ENCODE measurements at places on chromosomes 5 and 9.

GRCh38 chr9:110659891-110660541, 8.6 kb upstream of the MUSK start:
- no peak for DNase-seq

DNA sequence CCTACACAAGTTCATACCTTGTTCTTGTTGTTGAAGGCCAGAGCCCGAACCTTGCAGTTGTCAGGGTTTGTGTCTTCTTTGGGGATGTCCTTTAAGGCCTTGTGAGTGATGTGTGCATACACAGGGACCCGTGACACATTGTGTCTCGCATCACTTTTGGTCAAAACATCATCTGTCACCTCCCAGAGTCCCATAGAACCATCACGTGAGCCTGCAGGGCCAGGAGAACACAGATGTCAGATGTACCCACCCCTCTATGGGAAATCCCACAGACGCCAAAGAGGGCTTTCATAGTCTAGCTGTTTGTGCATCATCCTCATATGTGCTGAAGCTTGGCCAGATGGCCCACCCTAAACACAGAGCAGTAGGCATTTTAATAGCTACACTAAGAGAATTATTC, 28.2 kb downstream of the DCAF12 start:
- no peak for DNase-seq

DNA sequence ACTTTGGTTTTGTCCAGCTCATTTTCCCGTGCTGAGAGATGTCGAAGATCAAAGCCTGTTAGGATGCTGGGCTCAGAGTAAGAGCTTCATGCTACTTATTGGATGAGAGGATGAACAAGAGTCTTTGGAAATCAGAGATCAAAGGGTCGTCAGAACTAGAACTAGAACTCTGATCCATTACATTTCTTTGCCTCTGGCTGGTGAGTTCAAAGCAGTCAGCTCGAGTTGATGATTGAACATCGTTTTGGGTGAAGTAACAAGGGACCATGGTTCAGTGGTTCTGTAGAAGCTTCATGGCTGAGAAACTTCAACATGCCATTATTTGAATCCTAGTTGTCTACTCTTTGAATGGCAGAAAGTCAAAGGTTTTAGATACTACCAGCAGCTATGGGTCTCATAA, 320.3 kb downstream of the ARHGEF28 start:
- DNase-seq = no peak

GRCh38 chr5:34842554-34842953, 3.6 kb downstream of the TTC23L start:
- DNase-seq = no peak

DNA sequence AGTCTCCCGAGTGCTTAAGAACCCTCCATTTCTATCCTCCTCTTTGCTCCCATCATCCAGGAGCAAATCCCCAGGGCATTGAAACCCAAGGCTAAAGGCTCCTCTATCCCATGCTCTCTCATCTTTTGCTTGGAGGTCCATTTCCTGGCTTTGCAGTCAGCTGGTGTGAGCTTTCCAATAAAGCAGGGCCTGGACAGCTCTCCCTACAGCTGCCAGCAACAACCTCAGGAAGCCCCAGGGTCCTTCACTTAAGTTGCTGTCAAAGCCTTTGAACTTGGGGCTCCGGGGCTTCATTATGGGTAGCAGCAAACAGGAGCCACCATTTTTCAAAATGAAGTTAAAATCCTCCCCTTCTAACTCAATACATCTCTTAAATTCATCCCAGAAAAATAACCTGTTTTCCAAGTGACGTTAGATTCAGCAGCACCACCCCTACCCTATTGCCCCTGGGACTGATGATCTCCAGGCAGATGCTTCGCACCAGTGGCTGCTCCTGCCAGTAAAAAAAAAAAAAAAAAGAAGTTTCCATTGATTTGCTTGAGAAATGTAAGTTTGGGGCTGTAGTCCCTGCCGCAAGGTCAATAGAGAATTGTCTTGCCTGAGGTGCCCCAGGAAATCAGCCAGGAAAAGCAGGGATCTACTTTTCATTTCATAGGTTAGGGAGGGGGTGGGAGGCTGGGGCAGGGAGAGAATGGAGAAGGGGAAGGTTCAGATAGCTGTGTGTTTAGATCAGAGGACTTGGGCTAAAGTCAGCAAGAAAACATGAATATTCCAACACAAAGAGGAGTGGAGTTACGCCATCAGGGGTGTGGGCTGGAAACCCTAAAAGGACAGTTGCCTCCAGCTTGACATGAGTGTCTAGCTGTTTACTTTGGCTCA, 83.8 kb upstream of the IL6ST start:
- DNase-seq = no peak

GRCh38 chr5:34676416-34676815, 20.3 kb downstream of the RAI14 start:
- no peak for DNase-seq

GRCh38 chr5:167528651-167529050, 762.8 kb upstream of the WWC1 start:
- no peak for DNase-seq

GRCh38 chr5:116271446-116272025, 186.7 kb downstream of the COMMD10 start:
- DNase-seq = no peak

GRCh38 chr9:8564960-8565359, 765.4 kb upstream of the DMAC1 start:
- DNase-seq = no peak

DNA sequence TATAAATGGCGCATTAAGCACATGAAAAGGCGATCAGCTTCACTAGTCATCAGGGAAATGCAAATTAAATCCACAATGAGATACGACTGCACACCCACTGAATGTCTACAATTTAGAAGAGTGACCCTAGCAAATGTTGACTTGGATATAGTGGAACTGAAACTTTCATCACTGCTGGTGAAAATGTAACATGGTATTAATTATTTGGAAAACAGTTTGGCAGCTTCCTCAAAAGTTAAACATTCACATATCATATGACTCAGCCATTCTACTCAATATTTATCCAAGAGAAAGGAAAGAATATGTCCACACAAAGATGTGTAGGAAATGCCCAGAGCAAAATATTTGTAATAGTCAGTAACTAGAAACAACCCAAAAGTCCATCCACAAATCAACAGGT, 146.5 kb downstream of the LPAR1 start:
- DNase-seq = no peak

DNA sequence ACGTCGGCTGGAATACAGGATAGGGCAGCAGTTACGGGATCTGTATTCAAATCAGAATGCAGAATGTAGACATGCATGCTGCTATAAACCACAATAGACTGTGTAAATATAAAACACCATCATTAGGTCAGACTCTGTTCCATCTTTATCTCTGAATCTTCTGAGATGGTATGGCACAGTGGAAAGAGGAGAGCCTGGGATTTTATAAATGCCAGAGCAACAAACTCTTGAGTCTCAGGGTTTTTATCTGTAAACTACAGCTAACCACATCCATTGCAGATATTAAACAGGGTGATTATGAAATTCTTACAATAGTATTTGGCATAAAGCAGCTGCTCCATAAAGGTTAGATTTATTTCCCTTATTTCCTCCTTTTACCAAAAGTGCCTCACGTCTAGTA, 108.7 kb downstream of the ZDHHC21 start:
- no peak for DNase-seq

- DNase-seq = no peak
Observed at GRCh38 chr5:19930451-19930850, 57.5 kb downstream of the CDH18 start.

DNA sequence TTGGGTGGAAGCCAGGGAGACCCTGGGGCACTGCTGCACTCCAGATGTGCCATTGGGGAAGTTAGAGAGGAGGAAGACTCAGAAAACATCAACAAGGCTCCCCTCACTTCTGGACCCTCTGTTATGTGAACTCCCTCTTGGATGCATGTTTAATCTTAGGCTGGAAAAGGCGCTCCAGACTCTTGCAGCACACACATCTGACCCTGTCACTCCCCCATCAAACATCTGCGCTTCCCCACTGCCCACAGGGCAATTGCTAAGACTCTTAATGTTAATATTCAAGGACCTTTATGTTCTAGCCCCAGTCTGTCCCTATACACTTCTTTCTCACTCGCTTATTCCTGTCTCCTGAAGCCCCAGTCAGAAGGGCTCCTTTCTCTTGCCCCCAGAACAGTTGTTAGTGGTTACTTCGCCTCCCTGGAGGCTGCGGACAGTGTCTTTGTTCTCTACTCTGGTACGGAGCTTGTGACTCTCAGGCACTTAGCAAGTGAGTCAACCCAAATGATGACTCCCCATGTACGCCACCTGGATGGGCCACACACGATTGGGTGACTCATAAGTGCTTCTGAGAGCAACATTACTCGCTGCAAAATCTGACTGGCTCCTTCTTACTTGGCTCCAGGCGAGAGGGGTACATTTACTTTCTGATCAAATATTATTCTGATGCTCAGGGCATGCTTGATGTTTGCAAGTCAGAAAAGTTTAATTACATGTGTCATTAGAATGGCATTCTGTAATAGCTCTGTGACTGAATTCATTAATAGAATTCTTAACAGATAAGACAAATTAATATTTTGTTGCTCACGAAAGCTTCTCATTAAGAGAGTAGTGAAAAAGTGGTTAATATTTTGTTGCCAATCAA, 193.6 kb downstream of the HSPA4 start:
- DNase-seq = no peak

DNA sequence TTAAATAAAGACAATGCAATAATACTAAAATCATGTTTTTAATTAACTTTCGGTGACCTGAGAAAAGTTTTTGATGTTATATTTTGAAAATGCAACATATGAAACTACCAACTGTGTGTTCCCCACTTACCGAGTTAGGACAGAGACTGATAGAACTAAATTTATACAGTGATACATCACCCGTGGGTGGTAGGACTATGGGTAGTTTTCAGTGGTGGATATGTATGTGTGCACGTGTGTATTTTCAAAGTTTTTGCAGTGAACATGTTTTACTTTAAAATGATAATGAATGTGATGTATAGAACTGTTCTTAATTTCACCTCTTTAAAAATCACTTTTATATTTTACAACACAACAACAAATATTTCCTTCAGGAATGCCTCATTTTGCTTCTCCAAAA, 25.0 kb upstream of the ACO1 start:
- no peak for DNase-seq

DNA sequence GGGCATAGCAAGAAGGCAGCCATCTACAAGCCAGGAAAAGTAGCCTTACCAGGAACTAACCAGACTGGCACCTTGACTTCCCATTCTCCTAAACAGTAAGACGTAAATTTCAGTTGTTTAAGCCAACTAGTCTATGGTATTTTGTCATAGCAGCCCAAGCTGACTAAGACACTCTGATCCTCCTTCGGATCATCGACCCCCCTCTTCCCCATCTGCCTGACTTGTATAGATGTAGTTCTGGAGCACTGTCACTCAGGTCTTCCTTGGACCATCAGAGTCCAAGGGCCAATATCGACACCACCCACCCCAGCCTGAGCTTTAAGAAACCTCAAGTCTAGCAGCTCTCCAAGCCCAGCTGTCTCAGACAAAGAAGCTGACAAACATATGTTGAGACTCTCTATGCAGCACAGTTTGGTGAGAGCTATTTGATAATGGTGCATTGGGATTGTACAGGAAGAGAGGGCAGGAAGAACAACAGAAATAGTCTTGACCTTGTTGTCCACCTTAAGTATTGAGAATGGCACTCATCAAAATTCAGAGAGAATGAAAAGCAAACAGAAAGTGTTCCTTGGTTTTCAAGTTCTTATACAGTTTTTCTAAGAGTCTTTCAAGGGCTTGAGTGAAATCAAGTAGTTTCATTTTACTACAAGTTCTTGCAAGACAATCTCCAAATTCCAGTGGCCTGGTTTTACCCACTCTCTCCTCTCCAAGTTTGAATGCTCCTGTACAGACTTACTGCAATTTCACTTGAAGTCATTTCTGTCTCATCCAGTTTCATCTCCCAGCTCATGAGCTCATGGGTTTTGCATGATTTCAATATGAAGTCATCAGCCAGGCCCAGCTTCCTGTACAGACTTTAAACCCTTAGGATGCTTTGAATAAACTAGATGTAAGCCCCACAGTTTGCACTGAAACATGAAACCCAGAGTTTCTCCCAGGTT, 122.3 kb upstream of the RAI14 start:
- DNase-seq = no peak

DNA sequence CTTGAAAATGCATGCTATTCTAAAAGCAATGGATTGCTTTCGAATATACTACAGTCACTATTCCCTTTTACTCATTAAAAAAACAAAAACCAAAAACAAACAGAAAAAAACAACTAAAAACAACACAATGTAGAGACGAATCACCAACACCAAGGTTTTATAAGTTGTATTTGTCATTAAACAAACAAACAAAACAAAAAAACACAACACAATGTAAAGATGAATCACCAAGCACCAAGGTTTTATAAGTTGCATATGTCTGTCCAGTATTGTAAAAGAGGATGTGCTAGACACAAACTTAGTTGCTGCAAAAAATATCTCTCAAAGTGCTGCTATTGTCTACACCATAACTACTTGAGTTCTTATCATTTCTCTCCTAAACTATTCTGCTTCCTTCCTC, 1269.2 kb downstream of the EFNA5 start:
- DNase-seq = no peak

GRCh38 chr9:98583417-98583816, 125.3 kb downstream of the GABBR2 start:
- DNase-seq = no peak

GRCh38 chr5:122385286-122385685, 73.2 kb downstream of the SNCAIP start:
- DNase-seq = no peak

DNA sequence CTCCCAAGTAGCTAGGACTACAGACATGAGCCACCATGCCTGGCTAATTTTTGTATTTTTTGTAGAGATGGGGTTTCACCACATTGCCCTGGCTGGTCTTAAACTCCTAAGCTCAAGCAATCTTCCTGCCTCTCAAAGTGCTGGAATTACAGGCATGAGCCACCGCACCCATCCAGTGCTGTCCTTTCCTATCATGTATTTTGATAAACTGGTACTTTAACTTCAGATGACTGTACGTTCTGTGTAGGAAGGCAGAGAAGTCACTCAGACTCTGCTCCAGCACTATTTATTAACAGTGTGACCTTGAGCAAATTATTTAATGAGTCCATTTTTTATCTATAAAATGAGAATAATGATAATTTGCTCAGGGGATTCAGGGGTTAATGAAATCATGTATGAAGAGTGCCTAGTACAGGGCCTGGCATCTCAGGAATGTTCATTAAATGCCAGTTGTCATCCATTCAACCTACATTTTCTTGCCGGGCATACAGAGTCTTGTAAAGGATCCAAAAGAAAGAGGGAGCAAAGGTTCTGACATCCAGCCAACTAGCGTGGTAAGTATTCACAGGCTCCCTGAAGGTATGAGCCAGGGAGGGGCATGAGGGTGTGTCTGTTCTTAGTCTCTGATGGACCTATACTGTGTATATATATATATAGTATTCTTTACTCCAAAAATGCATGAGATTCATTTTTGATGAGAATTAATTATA, 201.9 kb downstream of the PBX3 start:
- DNase-seq = no peak

- no peak for DNase-seq
Observed at GRCh38 chr9:9177081-9177480, 1377.5 kb upstream of the DMAC1 start.

- no peak for DNase-seq
Observed at GRCh38 chr5:180548563-180548962, 42.7 kb downstream of the SCGB3A1 start.

- no peak for DNase-seq
Observed at GRCh38 chr5:175674731-175675346, 17.0 kb downstream of the HRH2 start.

All from NCI-H187 treated with DMSO at 0.1 percent for 48 hours (cell line).